ENCODE measurements at places on chromosomes 5 and 9.

- no peak for DNase-seq
These were observed 161.8 kb downstream of the CAVIN4 start for GRCh38 chr9:100739666-100740065.

DNA sequence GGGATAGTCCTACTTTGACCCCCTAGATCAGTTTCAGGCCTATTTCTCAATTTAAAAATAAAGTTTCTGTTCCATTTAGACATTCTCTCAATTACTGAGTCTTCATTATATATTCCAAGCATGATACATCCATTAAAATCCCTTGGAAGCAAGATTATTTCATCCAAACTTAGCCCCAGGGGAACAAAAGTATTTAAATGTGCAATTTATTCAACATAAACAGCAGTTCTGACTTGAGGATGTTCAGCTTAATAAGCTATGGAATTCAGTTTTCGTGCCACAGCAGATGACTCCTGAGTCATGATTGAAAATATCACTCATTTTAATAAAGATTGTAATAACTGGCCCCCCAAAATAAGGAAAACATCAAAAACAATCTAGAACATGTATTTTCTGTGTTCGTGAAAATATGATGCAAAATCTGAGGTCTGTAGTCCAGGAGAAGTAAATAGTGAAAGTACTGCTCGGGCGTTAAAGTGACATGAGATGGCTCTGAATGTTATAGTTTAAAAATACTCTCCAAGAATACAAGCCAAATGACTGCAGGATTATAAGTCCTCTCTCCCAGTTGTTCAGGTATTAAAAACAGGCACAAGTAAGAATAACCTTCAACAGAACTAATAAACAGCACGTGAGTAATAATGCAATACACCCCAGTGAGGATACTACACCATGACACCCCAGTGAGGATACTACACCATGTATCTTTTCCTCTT, 67.1 kb downstream of the RETREG1 start:
- DNase-seq, result no peak

DNA sequence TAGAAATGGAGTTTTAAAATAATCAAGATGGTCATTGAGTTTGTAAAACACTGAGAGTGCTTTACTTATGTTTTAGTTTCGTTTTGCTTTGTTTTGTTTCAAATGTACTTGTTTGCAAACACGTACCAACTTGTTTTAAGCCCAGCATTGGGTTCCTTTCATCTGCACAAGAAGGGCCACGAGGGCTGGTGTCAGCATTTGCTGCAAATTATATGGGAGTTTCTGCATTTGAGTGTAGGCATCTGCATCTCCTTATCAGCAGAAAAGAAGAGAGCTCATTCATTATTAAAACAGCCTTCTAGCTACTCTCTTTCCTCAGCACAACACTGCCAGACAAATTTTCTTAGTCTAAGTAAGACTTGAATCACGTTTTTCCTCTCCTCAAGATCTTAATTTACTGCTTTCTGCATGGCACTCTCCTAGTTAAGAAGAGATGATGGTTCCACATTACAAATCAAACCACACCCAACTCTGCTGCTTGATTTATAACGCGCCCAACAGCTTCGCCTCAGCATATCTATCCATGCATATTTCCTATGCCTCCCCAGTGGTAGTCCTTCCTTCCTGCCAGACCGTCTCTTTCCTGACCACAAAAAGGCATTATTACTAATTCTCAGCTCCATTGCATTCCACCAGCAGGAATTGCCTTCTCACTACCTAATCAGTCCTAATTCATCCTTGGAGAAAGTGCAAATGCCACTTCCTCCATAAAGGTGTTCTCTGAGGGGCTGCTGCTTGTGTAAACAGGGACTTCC, 95.2 kb upstream of the CAST start:
- DNase-seq, result no peak

DNA sequence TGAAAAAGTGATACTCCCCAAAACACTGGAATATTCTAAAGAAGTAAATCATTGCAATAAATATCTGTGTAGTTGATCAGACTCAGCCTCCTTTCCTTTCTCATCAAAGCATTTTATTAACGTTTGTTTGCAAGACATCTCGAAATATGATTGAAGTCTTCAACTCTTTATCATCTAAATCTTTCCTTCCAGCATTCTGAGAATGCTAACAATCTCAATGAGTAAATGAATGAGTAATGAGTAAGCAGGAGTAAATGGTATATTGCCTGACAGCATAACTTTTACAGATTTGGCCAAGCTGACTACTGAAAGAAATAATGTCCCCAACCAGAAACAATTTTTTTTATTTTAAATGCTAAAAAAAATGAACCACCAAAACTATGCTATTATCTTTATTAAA, 157.1 kb downstream of the SLCO4C1 start:
- DNase-seq, result no peak

DNA sequence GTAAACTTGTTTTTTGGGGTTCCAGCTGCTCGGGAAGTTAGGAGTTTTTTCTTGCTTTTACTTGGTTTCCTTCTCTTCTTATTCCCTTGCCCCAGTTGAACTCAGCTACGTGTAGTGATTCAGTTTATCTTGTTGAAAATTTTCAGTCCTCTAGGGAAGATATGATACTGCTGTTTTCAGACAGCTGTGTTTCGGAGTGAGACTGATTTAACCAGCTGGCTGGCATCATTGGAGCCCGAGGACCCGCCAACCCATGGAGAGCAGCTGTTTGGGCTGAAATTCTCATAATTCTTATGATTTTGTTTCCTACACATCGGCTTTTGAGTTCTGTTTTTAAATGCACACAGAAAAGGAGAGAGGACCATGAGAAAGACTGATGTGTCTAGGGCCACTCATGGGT, 271.5 kb downstream of the NR3C1 start:
- DNase-seq, result no peak

DNA sequence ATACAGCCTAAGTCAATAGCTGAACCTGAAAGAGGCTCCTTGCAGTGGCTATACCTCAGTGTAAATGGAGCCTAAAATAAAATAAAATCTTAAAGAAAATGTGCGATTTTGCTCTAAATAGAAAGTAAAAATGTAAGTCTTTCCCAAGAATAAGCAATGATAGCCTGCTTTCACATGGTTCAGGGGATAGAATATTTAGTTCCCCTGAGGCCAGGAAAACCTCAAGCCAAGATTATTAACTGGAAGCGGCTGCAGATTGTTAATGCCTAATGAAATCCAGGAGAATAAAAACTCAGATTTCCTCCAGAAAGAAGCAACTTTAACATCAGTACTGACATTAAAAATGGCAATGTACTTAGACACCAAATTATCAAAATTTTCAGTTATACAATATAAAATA, 463.7 kb downstream of the CYLC2 start:
- DNase-seq, result no peak

GRCh38 chr9:2127486-2127885, 112.3 kb downstream of the SMARCA2 start:
- DNase-seq, result no peak

GRCh38 chr5:81242906-81243436, 9.8 kb downstream of the CKMT2 start:
- DNase-seq, result no peak

- no peak for DNase-seq
These were observed 145.3 kb downstream of the HINT1 start for GRCh38 chr5:131019601-131020315.

DNA sequence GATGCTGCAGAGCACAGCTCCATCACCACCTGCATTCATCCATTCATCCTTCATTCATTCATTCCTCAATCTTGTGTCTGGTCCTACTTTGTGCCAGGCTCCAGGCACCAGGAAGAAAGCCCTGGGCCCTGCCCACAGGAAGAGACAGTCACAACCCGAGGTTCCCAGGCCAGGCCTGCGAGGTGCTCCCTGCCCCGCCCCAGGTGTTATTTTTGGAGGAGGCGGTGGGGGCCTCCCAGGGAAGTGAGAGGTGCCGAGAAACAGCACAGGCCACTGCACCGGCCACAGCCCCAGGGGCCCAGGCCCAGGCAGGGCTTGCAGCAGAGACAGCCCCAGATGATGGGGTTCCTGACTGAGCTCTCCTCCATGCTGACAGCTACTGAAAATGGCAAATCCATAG, 33.4 kb downstream of the VAV2 start:
- DNase-seq, result no peak

- no peak for DNase-seq
These were observed 22.1 kb downstream of the NTRK2 start for GRCh38 chr9:84691634-84692033.

- DNase-seq, result no peak
These were observed 1329.0 kb upstream of the WWC1 start for GRCh38 chr5:166962461-166962860.

- DNase-seq, result no peak
These were observed 219.8 kb downstream of the ARL15 start for GRCh38 chr5:54090495-54091120.

DNA sequence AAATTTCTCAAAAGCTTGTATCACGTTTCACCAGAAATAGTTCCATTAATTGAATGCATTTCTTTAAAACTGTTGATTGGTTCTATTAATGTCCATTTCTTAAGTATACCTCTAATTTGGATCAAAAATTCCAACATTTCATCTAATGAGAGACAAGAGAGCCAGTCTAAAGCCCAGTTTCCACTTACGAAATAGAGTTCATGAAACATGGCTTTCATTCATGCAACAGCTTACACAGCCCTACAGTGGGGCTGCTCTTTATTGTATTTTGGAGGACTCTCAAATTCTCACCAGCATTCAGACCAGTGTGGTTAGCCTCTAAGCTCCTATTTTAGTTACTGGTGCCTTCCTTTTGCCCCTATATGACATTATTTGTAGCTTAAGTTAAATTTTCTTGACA, 566.9 kb upstream of the RGMB start:
- DNase-seq, result peak; percentile 3

GRCh38 chr9:98658951-98659351, 49.8 kb downstream of the GABBR2 start:
- no peak for DNase-seq

GRCh38 chr9:87516926-87517290, 19.2 kb downstream of the DAPK1 start:
- DNase-seq, result peak; percentile 45

DNA sequence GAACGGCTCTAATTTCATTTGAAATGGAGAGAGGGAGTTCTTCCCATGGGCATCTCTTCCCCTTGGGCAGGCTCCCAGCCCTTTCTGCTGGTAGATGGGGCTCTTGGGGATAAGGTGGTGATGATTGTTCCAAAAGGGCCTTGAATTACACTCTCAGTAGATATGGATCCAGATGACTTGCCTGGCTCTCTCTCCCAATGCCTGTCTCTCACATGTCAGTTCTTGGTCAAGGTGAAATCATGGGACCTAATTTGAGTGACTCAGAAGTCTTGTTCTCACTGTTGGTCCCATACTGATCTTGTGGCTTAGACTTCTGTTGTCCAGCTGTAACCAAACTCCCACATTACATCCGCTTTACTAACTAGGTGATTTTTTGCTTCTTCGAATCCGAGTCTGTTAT, 317.0 kb upstream of the RFX3 start:
- no peak for DNase-seq

- peak; percentile 60 for DNase-seq
These were observed at the start of gene AFAP1L1 for GRCh38 chr5:149271716-149272563. TSS of gene AFAP1L1 (plus strand) at chr5:149271859. CDS start at chr5:149271969, 110 bp downstream.

DNA sequence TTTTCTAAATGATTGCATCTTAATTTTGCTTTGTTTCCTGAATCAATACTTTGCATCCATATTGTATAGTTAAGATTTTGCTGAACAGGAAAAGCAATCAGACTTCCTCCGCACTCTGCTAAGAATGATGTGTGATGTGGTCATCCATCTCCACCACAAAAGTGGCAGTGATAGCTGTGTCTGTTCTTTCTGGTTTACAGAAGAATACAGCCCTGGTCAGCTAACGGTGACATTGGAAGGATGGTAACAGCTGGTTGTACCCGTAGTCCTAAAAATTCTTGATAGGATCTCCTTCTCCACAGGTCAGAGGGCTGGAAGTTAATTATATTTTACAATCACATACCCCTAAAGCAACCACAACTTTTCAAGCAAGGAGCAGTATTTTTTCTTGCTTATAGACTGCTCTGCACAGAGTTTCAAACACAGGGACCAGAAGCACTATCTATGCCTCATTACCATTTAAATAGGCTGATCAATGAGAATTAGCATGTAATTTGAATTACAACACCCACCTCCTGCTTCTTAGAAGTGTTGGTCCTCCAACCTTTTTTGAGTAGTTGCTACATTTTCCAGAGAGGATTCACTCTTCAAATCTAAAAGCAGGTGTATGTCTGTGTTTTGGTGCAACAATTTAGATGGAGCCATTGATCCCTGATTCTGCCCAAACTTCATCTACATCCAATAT, 1191.9 kb upstream of the NUDT12 start:
- DNase-seq, result no peak

DNA sequence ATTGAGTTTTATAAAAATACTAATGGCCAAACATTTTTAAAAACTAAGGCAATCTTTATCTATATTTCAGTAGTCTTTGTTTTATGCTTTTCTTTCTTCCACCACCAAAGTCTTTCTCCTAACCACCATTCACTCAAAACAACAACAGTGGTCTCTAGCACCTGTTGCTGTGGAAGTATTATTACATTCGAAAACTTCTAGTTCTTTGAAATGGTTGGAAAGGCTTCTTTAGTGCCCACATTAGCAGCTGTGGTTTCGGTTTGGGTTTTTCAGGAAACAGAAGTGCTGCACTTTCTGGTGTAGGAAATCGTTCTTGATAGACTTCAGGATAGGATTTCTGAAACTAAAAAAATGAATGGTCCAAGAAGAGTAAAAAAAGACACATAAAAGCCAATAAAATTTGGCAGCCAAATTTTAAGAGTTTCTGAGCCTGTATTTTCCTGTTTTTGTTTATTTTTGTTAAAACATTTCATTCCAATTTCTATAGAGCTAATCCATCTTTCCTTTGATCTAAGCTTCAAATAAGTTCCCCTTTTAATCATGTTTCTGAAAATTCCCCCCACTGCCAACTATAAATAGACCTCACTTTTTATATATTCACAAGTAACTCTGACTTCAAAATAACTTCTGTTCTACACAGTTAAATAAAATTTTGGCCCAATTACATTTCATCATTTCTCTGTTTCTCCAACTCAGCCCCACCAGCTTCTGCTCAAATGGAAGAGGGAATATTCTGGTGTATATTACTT, 102.2 kb downstream of the DEPDC1B start:
- DNase-seq, result no peak

GRCh38 chr9:14542071-14542470, 151.2 kb downstream of the ZDHHC21 start:
- DNase-seq, result no peak

DNA sequence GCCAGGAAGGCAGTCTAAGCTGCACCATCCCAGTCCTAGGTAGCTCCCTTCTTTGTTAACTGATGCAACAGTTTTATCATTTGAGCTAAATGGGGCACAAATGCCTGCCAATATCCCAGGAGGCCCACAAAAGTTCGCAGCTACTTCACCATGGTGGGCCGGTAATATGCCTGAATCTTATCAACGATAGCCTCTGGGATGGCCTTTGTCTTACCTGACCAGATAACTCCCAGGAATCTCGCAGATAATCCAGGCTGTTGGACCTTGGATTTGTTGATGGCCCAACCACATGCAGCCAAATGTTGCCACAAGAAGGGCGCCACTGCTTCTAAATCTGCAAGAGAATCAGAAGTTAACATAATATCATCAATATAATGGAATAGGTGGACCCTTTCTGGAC, 83.8 kb upstream of the ATP10B start:
- no peak for DNase-seq

- DNase-seq, result no peak
These were observed 8.5 kb downstream of the C5orf52 start for GRCh38 chr5:157679801-157680200.

- DNase-seq, result no peak
These were observed 57.2 kb downstream of the MLANA start for GRCh38 chr9:5947912-5948311.

GRCh38 chr9:974996-975739, 1.3 kb upstream of the DMRT3 start:
- DNase-seq, result no peak

GRCh38 chr5:59086024-59086423, 503.1 kb downstream of the RAB3C start:
- no peak for DNase-seq
